ENCODE measurements at places on chromosomes 16 and 17. TPM values are rescaled to one million over a fixed set of nuclear protein-coding genes. Genes with fewer than 3 reads are reported as not detected.

The MRC2 gene
- 30.7 TPM for total RNA-seq

The COPZ2 gene
- total RNA-seq = 4.1 TPM

The KRT23 gene
- total RNA-seq = not detected

The KRTAP9-8 gene
- total RNA-seq = not detected

The TEKT5 gene
- total RNA-seq = 0.25 TPM

The PPP1R1B gene
- not detected for total RNA-seq

The FBXL19 gene
- total RNA-seq = 78.1 TPM

The GAST gene
- total RNA-seq = not detected

The C16orf92 gene
- total RNA-seq = not detected

The PRCD gene
- total RNA-seq = 0.75 TPM

The CD300E gene
- not detected for total RNA-seq

The ZNF778 gene
- 15.5 TPM for total RNA-seq

The USB1 gene
- total RNA-seq = 77.5 TPM

The PIPOX gene
- total RNA-seq = 3.3 TPM

The CPNE7 gene
- 2.7 TPM for total RNA-seq

The FAM171A2 gene
- 50.6 TPM for total RNA-seq

The ETV4 gene
- 55.0 TPM for total RNA-seq

The NLRC5 gene
- not detected for total RNA-seq

The GALR2 gene
- not detected for total RNA-seq

The AARSD1 gene
- 65.6 TPM for total RNA-seq

The SSTR5 gene
- total RNA-seq = not detected

The ABCC11 gene
- 0.09 TPM for total RNA-seq

The CNTNAP4 gene
- total RNA-seq = 0.14 TPM

The FBXO39 gene
- not detected for total RNA-seq

The TEX19 gene
- 0.23 TPM for total RNA-seq

The NUDT16L1 gene
- 36.8 TPM for total RNA-seq

The TP53TG3 gene
- total RNA-seq = not detected

The SLC13A2 gene
- not detected for total RNA-seq

The AOC3 gene
- 0.91 TPM for total RNA-seq

The MLX gene
- total RNA-seq = 41.1 TPM

The GPATCH8 gene
- 47.0 TPM for total RNA-seq

The KNOP1 gene
- 77.9 TPM for total RNA-seq

The SLC26A11 gene
- 27.7 TPM for total RNA-seq

The WWP2 gene
- 55.1 TPM for total RNA-seq

The OR1E2 gene
- total RNA-seq = not detected

The MT1A gene
- not detected for total RNA-seq

The CBFA2T3 gene
- 4.6 TPM for total RNA-seq

The MAP2K3 gene
- total RNA-seq = 20.3 TPM

The LLGL2 gene
- 3.4 TPM for total RNA-seq

The EFCAB13 gene
- 2.2 TPM for total RNA-seq

The GAS2L2 gene
- total RNA-seq = 0.16 TPM

The C17orf78 gene
- total RNA-seq = not detected

The MSLN gene
- not detected for total RNA-seq

The KRT35 gene
- not detected for total RNA-seq

The ANKFN1 gene
- total RNA-seq = 0.11 TPM

The HSD11B2 gene
- 3.8 TPM for total RNA-seq

The KCNJ18 gene
- total RNA-seq = not detected

The DNAAF8 gene
- total RNA-seq = 0.68 TPM

The MPV17L gene
- 4.9 TPM for total RNA-seq

The ZNF48 gene
- 60.9 TPM for total RNA-seq

The WWOX gene
- 30.5 TPM for total RNA-seq

The CDH1 gene
- total RNA-seq = 1.1 TPM

The MT4 gene
- total RNA-seq = not detected

The ACE gene
- 0.61 TPM for total RNA-seq

The CCL5 gene
- not detected for total RNA-seq

The CTDNEP1 gene
- total RNA-seq = 179 TPM

Data from neural crest cell (in vitro differentiated cells).